ENCODE measurements at places on chromosomes 12 and 14.

DNA sequence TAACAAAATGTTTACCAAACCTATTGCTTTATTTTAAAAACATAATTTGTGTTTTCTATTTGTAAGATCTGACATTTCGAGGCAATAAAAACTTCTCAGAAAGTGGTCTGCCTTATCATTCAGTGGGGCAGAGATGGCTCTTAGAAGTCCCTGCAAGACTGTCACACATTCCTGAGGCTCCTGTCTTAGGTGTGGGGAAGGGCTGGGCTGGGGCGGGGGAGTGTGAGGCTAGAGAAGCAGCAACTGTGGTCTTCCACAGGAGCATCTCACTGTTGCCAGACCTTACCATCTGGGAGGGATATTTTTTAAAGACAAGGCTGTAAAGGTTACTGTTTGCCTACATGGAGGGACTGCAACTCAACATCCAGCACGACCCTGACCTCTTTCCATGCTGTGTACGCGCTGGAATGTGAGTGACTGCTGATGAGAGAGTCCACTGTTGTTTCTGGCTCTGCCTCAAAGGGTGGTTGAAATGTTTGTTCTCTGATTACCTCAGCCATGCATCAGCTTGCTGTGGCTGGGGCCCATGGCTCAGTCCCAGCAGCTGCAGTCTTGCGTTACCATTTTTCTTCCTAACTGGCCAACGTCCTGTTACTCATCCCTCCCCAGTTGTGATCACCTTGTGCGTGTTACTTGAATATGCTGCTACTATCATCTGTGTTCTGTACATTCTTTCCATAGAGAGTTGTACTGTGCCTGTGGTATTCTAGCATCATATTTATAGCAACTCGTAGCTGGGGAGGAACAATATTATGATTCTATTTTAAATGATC is 12.4 kb downstream of the ERG28 start:
- no peaks in the 10 kb centered on the region for H3K4me1 ChIP-seq
- H3K36me3 ChIP-seq: peaks cover 36% of the 10 kb centered on the region
- DNase-seq: no peak
- H3K4me3 ChIP-seq: no peak overlapping the region

- no peak overlapping the region for H3K4me3 ChIP-seq
- DNase-seq: peak; percentile 30
- no peak overlapping the region for H3K27ac ChIP-seq
- H3K4me1 ChIP-seq: no peaks in the 10 kb centered on the region
- H3K27me3 ChIP-seq: no peaks in the 10 kb centered on the region
Measured at GRCh38 chr12:84502907-84503787, 409.5 kb downstream of the SLC6A15 start.

GRCh38 chr12:26034371-26035142 is 76.1 kb downstream of the RASSF8 start:
- no peak overlapping the region for H3K27ac ChIP-seq
- no peak for DNase-seq
- no peaks in the 10 kb centered on the region for H3K36me3 ChIP-seq
- H3K4me3 ChIP-seq: no peak overlapping the region

- H3K27ac ChIP-seq: no peak overlapping the region
- peaks cover 3% of the 10 kb centered on the region for H3K4me1 ChIP-seq
- H3K36me3 ChIP-seq: peaks cover 20% of the 10 kb centered on the region
- H3K4me3 ChIP-seq: no peak overlapping the region
- H3K27me3 ChIP-seq: no peaks in the 10 kb centered on the region
- DNase-seq: no peak
Measured at GRCh38 chr12:111692575-111693210, 6.8 kb downstream of the ACAD10 start.

DNA sequence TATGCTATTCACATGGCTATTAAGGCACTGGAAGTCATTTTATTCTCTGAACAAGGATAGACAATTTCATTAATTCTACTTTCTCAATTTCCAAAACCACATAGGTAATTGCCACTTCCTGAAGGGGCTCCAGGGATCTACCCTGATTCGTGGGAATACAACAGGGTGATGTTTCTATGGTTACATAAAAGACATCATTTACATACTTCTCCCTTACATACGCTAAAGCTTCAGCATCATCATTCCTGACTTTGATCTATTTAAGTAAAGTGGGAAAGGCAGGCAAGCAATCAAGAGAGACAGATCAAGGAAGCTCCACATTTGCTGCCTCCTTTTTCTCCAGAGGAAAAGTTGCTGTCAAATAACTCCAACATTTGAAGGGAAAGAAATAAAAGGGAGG is 118.8 kb upstream of the SINHCAF start:
- no peak for DNase-seq
- H3K36me3 ChIP-seq: no peaks in the 10 kb centered on the region
- H3K27ac ChIP-seq: no peak overlapping the region
- no peaks in the 10 kb centered on the region for H3K4me1 ChIP-seq

DNA sequence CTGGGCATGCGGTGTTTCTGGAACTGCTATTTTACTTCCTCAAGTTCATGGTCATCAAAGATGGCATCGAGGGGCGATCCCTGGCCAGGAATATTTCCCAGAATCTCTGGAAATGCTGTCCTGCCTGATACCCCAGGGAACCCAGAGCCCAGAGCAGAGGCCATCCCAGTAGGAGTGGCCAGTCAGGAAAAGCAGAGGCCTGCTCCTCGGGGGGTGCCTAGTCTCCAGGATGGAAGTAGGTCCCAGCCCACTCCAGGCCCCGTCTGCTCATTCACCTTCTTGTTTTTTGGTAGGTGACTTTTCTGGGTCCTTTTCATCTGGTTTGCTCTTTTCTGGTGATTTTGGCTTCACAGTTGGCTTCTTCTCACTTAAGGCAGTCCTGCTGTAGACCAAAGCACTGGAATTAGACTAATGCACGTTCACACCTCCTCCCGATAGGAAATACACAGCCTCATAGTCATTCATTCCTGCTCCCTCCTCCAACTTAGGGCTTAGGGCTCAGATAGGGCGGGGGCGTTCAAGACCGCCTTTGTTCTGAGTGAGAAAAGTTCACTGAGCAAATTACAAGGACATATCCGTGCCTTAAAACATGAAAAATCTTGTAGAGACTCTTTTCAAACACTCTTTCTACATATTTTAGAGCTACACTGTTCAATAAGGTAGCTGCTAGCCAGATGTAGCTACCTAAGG is 51.1 kb downstream of the TRAFD1 start:
- H3K36me3 ChIP-seq: peaks cover 26% of the 10 kb centered on the region
- H3K4me1 ChIP-seq: no peaks in the 10 kb centered on the region
- DNase-seq: no peak
- H3K27me3 ChIP-seq: no peaks in the 10 kb centered on the region
- no peak overlapping the region for H3K4me3 ChIP-seq
- no peak overlapping the region for H3K27ac ChIP-seq

- DNase-seq: no peak
- H3K4me3 ChIP-seq: no peak overlapping the region
- no peaks in the 10 kb centered on the region for H3K36me3 ChIP-seq
- no peaks in the 10 kb centered on the region for H3K27me3 ChIP-seq
- no peak overlapping the region for H3K27ac ChIP-seq
- H3K4me1 ChIP-seq: no peaks in the 10 kb centered on the region
Measured at GRCh38 chr12:75587340-75588106, 76.1 kb upstream of the KRR1 start.

GRCh38 chr12:552466-552865 is 92.7 kb downstream of the B4GALNT3 start:
- peak overlapping the region; percentile 69 for H3K27ac ChIP-seq
- peaks cover 63% of the 10 kb centered on the region for H3K27me3 ChIP-seq
- peaks cover 50% of the 10 kb centered on the region for H3K4me1 ChIP-seq
- H3K36me3 ChIP-seq: peaks cover 2% of the 10 kb centered on the region
- H3K4me3 ChIP-seq: no peak overlapping the region

DNA sequence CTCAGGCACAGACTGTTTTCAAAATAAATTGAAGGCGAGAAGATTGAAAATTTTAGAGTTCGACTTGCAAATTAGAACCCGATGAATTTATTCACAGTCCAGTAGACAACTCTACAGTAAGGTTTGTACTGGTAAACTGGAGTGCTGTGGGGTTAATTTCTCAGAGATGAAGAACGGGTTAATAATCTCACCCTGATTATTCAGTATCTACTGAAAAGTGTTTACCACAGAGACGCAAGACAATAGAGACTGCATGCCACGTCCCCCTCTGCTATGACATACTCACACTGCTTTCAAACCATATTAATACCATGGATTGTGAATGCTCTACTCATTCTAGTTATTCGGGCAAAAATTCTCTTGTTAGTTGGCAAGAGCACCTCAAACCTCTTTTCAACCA is 36.1 kb downstream of the CFL2 start:
- H3K4me3 ChIP-seq: no peak overlapping the region
- H3K27me3 ChIP-seq: peaks cover 10% of the 10 kb centered on the region
- H3K36me3 ChIP-seq: no peaks in the 10 kb centered on the region

GRCh38 chr12:94070520-94070919 is 77.9 kb upstream of the PLXNC1 start:
- H3K4me3 ChIP-seq: no peak overlapping the region
- H3K27me3 ChIP-seq: peaks cover 8% of the 10 kb centered on the region
- H3K36me3 ChIP-seq: peaks cover 2% of the 10 kb centered on the region
- H3K4me1 ChIP-seq: peaks cover 16% of the 10 kb centered on the region
- DNase-seq: no peak

DNA sequence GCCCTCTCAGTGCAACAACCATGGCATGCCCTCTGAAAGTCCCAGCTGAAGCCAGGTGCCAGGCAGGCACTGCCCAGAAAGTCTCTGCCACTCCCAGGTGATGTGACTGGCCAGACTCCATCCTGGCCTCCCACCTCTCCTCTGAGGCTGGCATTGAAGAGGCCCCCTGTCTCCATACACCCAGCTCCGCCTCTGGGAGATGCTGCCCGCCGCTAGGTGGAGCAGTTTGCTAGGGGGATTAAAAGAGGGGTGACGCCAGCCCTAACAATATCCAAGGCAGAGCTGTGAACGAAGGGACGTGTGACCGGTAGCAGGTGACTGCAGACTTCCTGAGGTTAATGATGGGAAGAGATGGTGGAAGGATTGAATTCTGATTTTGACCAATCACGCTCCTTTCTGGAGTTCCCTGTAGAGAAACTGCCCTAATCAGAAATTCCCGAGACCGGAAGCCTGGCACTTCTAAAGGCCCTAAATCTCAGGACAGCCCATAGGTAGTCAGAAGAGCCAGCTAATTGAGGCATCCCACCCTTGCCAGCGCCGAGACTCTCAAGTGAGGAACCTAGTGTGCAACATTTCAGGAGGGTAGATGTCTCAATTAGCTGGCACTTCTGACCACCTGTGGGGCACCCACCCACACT is 8.3 kb upstream of the PLEK2 start:
- H3K4me3 ChIP-seq: no peak overlapping the region
- no peaks in the 10 kb centered on the region for H3K36me3 ChIP-seq
- H3K27ac ChIP-seq: no peak overlapping the region
- H3K4me1 ChIP-seq: peaks cover 7% of the 10 kb centered on the region
- DNase-seq: peak; percentile 62

DNA sequence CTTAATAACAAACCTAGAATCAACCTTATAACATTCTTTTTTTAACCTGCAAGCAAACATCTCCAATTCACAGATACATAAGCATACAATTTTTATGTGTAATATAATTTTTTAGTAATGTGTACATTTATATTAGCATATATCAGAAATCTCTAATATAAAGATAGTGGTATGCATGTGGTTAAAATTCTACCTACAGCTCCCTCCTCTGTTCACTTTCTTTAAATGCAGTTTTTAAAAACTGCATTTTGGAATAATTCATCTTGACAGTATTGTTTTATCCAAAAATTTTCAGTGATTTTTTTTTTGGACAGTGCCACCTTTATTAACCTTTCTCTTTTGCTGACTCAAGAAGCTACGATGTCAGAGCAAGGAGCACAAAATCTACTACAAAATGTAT is 13.2 kb upstream of the RXYLT1 start:
- no peak for DNase-seq
- peaks cover 17% of the 10 kb centered on the region for H3K27me3 ChIP-seq
- no peak overlapping the region for H3K27ac ChIP-seq
- no peaks in the 10 kb centered on the region for H3K36me3 ChIP-seq
- H3K4me3 ChIP-seq: no peak overlapping the region
- no peaks in the 10 kb centered on the region for H3K4me1 ChIP-seq

GRCh38 chr14:104445086-104445485 is 134.5 kb upstream of the C14orf180 start:
- no peak overlapping the region for H3K27ac ChIP-seq
- H3K4me3 ChIP-seq: no peak overlapping the region
- peaks cover 38% of the 10 kb centered on the region for H3K27me3 ChIP-seq
- no peak for DNase-seq
- no peaks in the 10 kb centered on the region for H3K4me1 ChIP-seq
- H3K36me3 ChIP-seq: no peaks in the 10 kb centered on the region

DNA sequence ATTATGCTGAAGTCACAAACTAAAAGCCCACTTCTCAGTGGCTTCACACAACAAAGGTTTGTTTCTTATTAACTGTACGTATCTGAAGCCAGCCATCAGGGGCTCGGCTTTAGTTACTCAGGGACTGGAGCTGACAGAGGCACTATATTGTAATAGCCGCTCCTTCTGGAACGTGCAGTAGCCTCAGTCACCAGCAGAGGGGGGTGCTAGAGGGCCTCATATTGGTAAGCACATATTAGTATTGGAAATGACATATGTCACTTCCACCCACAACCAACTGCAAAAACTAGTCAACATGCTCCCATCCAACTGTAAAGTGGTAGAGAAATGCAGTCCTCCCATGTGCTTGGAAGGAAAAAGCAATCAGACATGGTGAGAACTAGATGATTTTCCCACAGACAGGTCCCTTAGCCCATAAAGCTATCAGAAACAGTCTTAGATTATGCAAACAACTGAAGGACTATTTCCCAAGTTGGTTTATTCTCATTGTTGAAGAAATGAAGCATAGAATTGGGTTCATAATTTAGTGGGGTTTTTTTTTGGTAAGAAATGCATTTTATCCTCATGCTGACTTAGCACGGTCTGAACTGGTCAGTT is 183.6 kb upstream of the G2E3 start:
- no peak overlapping the region for H3K4me3 ChIP-seq
- H3K27me3 ChIP-seq: no peaks in the 10 kb centered on the region
- no peak overlapping the region for H3K27ac ChIP-seq
- H3K36me3 ChIP-seq: no peaks in the 10 kb centered on the region

DNA sequence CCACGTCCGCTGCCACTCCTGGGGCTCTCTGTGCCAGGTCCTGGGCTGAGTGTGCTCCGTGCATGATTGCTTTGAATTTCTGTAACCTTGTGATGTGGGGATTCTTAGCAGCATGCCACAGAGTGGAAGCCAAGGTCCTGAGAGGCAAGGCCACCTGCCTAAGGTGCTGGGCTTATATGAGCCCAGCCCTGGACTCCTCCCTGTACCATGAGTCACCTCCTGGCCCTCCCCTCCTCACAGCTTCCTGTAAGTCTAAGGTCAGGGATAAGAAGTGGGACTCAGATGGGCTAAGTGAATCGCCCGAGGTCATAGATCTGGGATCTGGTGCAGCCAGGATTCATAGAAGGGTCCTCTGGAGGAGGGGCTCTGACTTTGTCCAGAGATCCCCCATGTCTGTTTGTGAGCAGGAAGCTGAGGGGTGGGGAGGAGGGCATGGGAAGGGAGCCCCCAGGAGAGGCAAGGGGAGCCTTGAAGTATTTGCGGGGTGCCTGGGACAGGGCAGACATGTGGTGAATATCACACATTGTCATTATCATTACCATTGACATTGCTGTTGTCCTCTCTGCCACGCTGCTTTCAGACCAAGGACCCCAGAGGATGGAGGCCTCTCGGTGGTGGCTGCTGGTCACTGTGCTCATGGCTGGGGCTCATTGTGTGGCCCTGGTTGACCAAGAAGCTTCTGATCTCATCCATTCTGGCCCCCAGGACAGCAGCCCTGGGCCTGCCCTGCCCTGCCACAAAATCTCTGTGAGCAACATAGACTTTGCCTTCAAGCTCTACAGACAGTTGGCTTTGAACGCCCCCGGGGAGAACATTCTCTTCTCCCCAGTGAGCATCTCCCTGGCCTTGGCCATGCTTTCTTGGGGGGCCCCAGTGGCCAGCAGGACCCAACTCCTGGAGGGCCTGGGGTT is 28.8 kb downstream of the SERPINA3 start:
- no peak overlapping the region for H3K4me3 ChIP-seq
- no peaks in the 10 kb centered on the region for H3K27me3 ChIP-seq
- DNase-seq: no peak
- no peaks in the 10 kb centered on the region for H3K36me3 ChIP-seq
- no peaks in the 10 kb centered on the region for H3K4me1 ChIP-seq
